NCI-H2171 (cell line): ENCODE measurements at places on chromosomes 5 and 9.

DNA sequence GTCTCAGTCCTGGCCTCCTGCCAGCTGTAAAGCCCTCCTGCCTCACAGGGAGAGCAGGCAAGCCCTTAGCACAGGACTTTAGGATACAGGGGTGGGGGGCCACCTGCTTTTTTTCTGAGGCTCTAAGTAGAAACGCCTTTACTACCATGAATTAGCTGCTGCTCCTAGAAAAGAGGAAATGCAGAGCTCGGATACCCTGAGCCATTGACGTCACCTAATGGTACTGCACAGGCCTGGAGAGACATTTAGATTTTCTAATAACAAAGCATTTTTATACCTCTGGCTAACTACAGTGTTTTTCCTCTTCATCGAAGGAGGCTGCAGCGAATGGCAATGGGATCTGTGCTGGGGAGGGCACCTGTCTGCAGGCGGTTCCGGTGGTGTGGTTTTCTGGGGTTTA lies 137.0 kb downstream of the WDR41 start:
- no peak for DNase-seq

- DNase-seq: no peak
These were observed 2.3 kb upstream of the PTGER4 start for GRCh38 chr5:40677456-40677855.

- DNase-seq: no peak
These were observed 35.5 kb upstream of the GLRX start for GRCh38 chr5:95858023-95858461.

- no peak for DNase-seq
These were observed 11.7 kb upstream of the OR1J2 start for GRCh38 chr9:122498883-122499288.

DNA sequence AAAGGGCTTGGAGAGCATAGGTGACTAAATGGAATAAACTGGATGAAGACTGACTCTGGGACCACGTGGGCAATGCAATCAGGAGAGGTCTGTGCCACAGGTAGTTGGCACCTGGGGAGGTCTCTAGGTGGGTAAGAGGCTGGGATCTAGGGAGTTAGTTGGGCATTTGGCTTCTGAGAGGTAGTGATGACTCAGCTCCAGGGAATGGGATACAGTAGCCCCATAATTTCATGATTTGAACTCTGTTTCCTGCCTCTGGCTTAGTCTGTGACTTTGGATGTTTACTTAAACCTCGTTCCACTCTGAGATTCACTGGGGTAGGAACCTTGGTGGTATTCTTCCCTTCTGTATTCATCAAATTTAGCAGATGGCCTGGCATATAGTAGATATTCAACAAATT lies 240.8 kb downstream of the KIF4B start:
- no peak for DNase-seq

- DNase-seq: peak; percentile 32
These were observed 104.1 kb downstream of the TSSK1B start for GRCh38 chr5:113330533-113331208.
